ENCODE measurements at places on chromosomes 6 and 20.

GRCh38 chr20:49729780-49730179, 16.1 kb upstream of the B4GALT5 start:
- no peak for DNase-seq

DNA sequence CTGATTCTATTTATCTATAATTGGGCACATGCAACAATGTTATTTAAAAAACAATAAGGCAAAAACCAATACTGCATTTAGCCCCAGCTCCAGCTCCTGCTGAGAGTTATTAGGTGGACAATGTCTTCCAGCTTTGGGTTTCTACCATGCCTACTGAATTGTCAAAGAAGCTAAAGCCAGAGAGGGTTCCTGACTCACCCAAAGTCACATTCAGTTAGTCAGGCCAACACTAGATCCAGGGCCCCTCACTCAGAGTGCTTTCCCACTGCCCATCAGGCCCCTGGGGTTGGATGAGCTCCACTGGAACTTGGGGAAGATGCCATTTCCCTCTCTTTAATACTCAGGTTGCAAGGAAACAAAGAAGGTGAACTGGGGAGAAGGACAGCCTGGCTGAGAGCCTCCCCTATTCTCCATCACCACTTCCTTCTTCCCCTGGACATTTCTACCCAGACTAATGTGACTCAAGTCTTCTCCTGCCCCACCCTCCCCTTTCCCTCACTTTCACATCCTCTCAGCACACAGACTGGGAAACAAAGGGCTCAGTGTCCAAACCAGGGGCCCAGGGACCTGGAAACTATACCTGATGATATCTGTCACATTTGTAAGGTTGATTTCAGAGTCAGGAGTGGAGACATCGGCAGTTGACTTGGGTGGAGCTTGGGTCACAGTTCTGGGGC, 6.0 kb downstream of the TREM1 start:
- DNase-seq, result no peak

DNA sequence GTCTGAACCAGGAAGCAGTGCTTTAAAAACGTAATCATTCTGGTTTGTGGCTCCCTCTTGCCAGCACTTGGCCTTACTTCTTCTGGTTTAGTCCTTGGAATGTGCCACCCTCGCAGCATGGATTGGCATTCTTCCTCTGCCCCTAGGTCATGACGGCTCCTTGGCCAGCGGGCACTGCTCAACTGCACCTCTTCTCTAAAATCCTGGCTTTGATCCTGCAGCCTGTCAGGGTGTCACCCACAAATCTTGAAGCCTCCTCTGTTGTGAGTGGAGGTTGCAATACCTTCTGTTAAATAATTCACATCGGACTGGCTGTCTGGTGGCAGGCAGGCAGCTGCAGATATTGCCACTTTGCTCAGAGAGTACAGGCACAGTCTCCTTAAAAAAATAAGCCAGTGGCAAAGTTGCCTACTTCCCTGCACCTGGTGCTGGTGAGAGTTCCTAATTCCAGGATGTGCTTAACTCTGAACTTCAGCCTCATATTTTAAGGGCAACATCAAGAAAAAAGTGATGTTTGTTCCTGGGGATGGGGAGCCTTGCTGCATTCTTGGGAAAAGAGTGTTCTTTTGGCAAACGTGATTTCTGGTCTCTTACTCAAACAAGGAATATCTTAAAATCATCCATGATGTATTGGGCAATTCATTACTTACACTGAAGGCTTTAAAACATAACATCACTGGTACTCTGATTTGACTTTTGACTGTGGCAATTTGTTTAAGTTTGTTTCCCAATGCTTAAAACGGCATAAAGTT, 179.8 kb downstream of the FOXA2 start:
- no peak for DNase-seq

DNA sequence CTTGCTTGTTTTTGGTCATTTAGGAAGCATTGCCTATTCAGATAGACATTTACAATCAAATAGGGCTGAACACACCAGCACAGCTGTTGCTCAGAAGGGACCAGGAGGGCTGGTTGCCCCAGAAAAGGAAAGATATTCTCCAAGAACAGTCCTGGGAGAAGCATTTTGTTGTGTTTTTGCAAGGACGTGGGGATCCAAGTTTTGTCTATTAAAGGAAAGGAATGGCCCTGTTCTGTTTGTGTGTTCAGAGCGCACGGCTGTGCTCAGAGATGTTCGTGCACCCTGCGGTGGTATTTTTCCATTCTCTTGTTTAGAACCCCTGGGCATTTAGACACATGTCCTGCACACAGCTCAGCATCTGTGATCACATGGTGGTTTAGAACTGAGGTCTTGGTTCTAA, 82.5 kb downstream of the TXNDC5 start:
- no peak for DNase-seq

GRCh38 chr6:169913096-169913638, 161.7 kb downstream of the ERMARD start:
- DNase-seq, result no peak

DNA sequence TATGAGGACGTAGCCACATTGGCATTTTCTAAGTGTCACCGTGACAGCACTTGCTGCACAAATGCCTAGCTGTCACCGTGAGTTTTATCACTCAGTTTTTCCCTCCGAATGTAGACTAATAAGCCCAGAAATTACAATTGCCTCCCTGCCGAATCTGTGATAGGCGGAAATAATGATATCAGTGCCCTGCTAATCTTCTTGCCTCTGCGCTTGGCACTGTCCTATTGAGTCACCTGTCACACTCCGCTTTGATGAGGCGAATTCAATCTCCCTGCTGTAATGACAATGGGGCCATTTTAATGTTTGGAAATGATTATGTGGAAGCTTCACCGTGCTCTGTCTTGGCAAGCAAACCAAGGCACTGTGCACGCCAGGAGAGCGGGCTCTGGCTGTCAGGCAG, 112.8 kb downstream of the LINC00237 start:
- no peak for DNase-seq

DNA sequence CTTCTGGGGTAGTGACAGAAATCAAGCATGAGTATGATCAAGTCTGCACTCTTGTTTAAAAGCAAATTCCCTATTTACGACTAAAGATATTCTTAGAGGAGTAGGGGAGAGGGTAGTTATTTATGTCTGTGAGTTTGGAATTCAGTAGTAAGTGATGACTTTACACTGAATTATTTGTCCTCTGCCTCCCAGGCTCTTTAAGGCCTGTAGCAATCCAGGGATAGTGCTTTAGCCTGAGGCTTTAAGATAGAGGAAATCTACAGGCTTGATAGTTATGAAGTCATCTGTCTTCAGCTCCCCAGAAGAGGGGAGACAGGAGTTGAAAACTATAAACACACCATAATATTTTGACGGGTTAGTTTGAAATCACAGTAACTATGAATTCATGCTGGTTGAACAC, 664.5 kb downstream of the EPM2A start:
- DNase-seq, result no peak

DNA sequence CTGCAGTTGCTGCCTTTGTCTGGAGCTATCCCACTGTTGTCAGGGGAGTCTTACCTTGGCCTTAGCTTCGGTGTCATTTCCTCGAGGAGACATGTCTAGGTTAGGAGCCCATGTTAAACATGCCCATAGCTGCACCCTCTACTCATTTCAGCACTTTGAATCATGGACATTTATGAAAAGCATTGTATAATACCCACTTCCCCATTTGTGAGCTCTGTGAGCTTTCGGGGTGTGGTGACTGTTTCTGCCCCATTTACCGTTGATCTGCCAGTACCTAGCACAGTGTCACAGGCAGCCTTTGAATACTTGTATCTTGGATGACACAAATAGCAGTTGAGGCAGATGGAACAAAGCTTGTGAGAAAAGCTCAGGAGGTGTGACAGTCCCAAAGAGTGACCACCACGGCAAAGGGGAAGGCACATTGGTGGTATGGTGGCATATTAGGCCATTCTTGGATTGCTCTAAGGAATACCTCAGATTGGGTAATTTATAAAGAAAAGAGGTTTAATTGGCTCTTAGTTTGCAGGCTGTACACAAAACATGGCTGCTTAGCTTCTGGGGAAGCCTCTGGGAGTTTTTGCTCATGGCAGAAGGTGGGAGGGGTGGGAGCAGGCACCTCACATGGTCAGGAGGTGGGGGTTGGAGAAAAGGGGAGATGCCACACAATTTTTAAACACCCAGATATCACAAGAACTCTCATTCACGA, 42.0 kb downstream of the JARID2 start:
- DNase-seq, result peak; percentile 64

- no peak for DNase-seq
Observed at GRCh38 chr20:23266530-23267398, 83.8 kb upstream of the NXT1 start.

DNA sequence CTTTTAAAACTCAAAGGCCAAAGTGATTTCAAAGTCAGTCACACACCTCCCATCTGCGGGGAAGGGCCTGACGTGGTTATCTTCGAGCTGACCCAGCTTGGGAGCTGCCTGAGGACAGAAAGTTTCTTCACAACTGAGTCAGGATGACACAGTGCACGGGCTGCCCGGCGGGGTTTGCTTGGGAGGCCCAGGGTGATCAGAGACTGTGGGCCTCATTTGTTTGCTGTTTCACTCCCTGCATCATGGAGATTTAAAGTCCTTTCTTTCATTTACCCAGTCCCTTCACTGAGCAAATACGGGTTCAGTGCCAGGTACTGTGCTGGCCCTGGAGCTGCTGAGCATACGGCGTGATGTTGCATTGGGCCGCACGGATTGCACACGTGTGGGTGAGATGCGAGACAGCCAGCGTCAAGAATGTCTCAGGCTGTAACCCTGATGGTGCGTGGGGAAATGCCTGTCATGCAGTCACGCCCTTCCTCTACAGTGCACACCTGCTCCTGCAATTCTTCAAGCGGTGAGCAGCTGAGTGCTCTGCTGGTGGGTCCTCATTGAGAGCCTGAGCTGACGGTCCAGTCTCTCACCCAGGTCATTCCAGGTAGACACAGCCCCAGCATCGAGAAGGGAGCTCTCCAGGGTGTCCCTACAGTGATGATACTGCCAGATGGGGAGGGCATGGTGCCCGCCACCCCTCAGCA, 82.7 kb upstream of the PMEPA1 start:
- DNase-seq, result no peak

DNA sequence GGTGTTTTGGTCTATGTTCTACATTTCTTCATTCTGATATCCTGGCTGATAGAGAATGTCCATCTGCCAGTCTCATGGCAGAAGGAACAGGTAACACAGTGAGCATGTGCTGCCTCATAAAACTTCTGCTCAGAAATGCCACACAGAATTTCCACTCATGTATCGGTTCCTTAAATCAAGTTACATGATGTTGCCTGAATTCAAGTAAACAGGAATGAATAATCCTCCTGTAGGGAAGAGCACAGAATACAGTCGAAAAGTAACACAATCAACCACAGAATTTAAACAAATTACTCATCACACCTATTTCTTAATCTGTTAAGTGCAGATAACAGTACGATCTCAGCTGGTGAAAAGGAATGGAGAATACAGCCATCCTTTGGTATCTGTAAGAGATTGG, 74.7 kb downstream of the FAM217A start:
- no peak for DNase-seq

- DNase-seq, result no peak
Observed at GRCh38 chr6:6002005-6002847, 4.5 kb downstream of the NRN1 start.

GRCh38 chr20:50394569-50394968, 115.6 kb upstream of the PTPN1 start:
- DNase-seq, result no peak

- no peak for DNase-seq
Observed at GRCh38 chr20:23608251-23608846, 2.6 kb upstream of the CST9 start.

DNA sequence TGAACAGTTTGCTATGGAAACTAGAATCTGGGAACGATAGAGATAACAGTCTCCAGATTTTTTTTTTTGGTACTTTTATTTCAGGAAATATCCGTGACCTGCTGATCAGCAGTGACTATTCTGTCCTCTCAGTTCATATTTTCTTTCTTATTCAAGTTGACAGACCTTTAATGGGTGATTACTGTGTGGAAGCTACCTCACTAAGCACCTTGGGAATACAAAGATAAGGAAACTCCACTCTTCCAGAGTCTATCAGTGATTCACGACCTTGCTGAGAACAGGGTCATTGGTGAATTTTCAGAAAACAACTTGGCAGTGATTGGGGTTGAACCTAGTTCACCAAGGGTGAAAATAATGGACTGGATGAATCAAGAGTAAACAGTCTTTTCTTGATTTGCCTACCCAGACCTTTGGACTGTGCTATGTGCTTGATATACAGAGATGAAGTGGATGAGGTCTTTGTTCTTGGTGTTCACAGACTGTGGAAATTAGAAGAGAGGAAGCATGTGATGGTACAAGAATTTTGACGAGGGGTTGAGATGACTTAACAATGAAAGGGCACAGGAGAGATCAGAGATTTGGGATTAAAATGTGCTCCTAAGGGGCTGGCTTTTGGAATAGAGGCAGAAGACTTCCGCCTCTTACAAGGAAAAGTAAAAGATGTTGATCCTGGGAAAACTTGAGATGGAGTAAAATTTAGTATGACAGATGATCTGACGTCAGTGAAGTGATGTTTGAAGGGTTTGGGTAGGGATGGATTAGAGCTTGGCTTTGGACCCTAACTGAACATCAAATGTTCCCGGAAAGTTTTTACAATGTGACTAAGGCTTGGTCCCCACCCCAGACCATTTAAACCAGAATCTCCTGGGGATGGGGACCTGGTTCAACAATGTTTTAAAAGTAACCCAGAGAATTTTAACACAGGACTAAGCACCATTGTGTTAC, 1.2 kb downstream of the KAT14 start:
- peak; percentile 25 for DNase-seq

GRCh38 chr6:52547647-52548352, 29.1 kb downstream of the TRAM2 start:
- no peak for DNase-seq
